Hematopoietic multipotent progenitor cell treated with erythropoietin and hydrocortisone succinate and interleukin-3 and kit ligand, for 15 days (in vitro differentiated cells): ENCODE measurements at places on chromosomes 1 and 21.

DNA sequence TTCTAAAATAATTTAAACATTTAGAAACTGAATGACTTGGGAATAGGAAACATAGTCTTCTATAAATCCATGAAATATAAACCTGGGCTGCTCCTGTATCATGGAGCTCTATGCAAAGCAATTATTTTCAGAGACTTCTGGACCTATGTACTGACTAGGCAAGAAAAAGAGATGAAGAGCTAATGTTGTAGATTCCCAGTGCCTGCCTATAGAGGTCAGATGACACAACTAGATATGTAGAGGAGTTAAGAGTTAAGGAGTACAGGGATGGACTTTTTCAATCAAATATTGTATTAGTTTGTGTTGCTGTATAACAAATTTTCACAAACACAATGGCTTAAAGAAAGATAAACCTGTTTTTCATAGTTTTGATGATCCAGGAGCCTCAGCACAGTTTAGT lies 1434.5 kb downstream of the KCNT2 start:
- DNase-seq: no peak

GRCh38 chr1:151372058-151372934 lies at the start of gene SELENBP1:
Gene SELENBP1 (minus strand): TSS chr1:151372705. CDS start chr1:151372641, 64 bp downstream.
- peak; percentile 89 for DNase-seq

GRCh38 chr1:234515411-234515810 lies 36.4 kb upstream of the TARBP1 start:
- DNase-seq: no peak

DNA sequence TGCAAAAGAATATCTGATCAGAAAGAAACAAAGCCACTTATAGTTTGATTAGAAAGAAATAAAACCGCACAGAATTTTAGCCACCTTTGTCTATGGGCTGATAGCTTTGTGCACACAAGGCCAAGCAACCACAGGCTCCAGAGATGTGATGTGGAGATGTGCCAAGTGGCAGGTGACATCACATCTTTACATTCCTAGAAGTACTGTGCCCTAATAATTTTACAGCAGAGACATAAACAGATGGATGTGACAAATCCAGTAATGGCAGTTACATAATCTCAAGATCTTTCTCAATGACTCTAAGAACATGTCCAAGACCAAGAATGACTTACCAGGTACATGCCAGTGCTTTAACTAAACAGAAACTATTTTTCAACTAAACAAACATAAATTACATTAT lies 159.5 kb downstream of the LTN1 start:
- DNase-seq: no peak
